ENCODE measurements at places on chromosomes 2 and 18.

- DNase-seq = no peak
These were observed 146.4 kb downstream of the DAW1 start for GRCh38 chr2:228017784-228018183.

GRCh38 chr2:125581557-125581956 lies 1074.4 kb upstream of the GYPC start:
- DNase-seq = no peak

DNA sequence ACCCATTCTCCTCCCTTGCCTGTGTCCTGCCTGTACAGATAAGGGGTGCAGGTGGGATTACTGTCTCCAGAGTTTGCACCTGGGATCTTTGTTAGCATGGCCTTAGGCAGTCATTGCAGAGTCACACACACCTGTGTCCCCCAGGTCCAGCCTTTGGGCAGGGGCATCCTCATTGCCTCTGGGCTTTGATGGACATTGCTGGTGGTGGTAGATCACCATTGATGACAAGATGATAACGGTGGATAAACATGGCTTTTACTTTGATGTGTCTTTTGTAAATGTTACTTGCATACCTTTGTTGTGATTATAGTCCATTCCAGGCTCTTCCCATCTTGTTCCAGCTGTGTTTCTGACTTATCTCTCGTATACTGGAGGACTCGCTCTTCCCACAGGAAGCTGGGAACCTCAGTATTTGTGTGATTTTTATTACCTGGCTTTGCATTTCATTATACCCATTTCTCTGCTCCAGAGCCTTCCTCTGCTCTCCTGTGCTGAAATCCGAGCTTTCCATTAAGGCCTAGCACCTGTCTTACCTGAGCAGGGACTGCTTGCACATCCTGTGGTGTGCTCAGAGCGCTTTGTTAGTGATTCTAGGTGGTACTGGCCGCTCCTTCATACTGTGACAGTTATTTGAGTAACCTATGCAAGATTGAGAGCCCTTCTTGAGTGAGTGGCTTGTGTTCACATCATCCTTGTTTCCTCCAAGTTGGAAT lies 79.2 kb downstream of the PTPRM start:
- DNase-seq = no peak

- no peak for DNase-seq
These were observed 157.2 kb downstream of the MIB1 start for GRCh38 chr18:21897811-21898210.

DNA sequence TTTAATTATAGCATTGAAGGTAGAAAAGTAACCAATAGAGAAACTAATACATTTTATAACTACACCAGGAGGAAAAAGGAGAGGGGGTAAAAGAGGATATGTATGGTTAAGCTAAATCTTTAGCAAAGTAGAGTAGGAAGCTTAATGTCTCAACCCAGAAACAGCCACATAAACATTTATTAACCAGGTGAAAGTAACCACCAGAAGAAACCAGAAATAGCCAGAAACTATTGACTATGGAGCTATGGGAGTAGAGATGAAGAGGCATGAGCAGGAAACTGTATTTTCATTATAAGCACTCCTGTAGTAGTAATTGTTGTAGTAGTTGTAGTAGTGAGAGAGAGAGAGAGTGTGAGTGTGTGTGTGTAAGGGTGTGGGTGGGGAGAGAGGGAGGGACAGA lies 617.5 kb upstream of the CHAC2 start:
- DNase-seq = no peak

GRCh38 chr2:71082402-71083252 lies 14.2 kb downstream of the NAGK start:
- DNase-seq = no peak

- DNase-seq = no peak
These were observed 59.2 kb upstream of the KLF7 start for GRCh38 chr2:207224791-207225482.

DNA sequence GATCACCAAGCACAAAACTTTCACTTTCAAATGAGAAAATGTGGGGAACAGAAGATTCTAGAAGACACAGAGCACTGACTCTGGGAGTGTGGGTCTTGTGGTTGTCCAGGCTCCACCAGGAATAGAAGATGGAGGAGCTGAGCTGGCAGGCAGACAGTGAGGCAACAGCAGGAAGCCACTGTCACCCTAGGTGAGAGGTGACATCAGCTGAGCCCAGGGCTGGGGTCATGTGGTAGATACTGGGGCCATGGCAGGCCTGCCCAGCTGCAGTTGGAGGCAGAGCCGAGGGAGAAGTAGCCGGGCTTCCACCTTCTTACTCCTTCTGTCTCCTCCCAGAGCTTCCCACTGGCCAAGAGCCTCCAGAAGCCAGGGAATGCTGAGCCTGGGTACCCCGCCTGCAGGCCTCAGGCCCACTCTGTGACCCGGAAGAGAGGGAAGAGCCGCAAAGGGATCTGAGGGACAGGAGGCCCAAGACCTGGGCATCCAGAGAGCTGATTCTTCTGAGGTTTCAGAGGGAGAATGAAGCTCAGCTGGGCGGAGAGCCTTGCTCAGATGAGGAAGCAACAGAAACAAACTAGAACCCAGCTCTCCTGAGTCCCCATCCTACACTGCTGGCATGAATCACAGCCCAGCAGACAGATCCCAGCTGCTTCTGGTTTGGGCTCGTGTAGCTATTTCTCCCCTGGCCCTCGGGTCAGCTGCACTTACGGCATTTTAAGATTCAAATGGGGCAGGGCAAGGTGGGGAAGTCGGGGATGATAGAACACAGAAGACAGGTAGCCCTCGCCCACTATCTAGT lies 39.8 kb upstream of the ASAP2 start:
- no peak for DNase-seq

GRCh38 chr2:105248316-105249070 lies 7.0 kb downstream of the GPR45 start:
- DNase-seq = no peak

- no peak for DNase-seq
These were observed 244.8 kb downstream of the TWIST2 start for GRCh38 chr2:239092571-239093294.

- no peak for DNase-seq
These were observed 178.0 kb downstream of the SH3BP4 start for GRCh38 chr2:235129850-235130249.

GRCh38 chr2:146523196-146523595 lies 1321.6 kb upstream of the ACVR2A start:
- no peak for DNase-seq

DNA sequence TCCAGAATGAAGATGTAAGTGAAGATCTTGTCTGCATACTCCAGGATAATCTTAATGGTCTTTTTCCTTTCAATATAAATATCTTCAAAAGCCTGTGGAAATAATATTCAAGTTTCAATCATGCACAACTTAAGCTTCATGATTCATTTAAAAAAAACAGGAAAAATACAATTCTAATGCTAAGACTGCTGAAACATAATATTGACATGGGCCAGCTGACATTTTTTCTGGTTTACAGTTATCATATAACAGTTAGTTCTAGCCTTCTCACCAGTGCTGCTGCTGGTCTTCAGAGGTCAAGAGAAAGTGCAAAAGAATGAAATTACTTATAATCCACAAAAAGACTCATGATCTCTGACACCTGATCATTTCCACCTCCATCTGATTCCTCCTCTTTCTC lies 110.4 kb upstream of the SCN1A start:
- no peak for DNase-seq

- DNase-seq = no peak
These were observed 61.3 kb downstream of the TSN start for GRCh38 chr2:121816797-121817196.

GRCh38 chr2:203240491-203240890 lies 1.7 kb downstream of the CYP20A1 start:
- no peak for DNase-seq

- DNase-seq = no peak
These were observed 19.3 kb downstream of the ZAP70 start for GRCh38 chr2:97732436-97733340.

DNA sequence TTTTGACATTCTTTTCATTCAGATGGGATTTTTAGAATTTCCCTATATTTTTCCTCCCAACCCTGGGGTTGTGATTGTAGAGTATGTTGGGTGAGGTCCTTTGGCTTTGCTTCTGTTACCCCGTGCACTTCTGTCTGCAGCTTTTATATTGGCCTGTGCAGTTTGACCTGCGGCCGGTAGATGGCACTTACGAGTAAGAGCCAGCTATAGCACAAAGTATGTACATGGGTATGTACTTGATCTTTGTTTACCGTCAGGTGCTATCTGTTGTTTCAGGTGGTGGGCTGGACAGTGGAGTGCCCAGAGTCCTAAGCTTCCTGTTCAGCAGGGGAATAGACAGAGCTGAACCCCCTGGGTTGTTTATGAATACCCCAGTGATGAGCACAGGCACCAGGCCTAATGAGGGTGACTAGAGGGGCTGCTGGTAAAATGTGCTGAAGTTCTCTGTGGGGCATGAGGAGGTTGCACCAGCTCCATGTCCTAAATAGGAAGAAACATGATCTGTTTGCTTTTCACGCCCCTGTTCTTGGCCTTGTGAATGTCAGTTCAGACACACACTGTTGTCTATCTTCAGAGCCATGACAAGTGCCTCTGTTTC lies 58.9 kb upstream of the THUMPD2 start:
- no peak for DNase-seq

DNA sequence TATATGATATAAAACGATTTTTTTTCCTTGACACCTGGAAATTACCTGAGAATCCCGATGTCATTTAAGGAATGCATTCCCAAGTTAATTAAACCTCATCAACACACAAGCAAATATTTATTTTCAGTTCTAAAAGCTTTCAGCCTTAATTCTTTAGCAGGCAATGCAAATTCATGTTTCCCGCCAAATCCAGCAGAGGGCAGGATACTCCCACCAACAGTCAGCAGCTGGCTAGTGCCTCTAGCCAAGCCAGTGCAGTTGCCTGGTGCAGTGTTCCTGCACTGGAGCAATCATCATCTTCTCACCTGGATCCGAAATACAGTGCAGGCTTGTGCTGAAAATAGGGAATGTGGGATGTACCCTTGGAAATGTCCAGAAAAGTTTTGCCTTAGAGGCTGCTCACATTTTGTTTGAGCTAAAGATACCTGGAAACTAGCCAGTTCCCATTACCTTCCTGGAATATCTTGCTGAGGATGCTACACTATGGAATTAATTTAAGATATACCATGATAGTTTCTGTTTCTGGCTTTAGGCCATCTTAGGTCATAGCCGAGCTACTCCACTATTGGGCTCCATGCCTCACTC lies 48.4 kb upstream of the CYTIP start:
- peak; percentile 72 for DNase-seq

- DNase-seq = no peak
These were observed 19.1 kb downstream of the CTLA4 start for GRCh38 chr2:203886661-203887151.

- no peak for DNase-seq
These were observed 328.9 kb downstream of the TDRD15 start for GRCh38 chr2:21452678-21453077.

DNA sequence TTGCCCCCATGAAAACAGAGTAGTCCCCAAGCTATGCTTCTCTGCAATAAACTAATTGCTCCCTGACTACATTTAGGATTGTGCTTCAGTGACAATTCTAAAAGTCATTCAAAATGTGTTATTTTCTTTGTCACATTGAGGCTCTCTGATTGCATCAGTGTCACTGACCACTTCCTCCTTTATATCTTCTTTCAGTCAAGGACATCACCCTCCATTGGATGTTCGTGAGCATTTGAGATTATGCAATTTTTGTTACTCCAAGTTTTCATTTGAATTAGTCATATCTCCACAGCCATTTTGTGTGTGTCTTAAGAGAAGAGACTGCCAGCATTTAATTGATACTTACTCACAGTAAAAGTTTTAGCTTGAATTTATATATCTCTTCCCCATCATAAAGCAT lies 780.8 kb upstream of the GCFC2 start:
- no peak for DNase-seq

- DNase-seq = no peak
These were observed 178.9 kb downstream of the LNPK start for GRCh38 chr2:175823002-175823706.

- no peak for DNase-seq
These were observed 22.6 kb upstream of the RNF125 start for GRCh38 chr18:31996007-31996406.

DNA sequence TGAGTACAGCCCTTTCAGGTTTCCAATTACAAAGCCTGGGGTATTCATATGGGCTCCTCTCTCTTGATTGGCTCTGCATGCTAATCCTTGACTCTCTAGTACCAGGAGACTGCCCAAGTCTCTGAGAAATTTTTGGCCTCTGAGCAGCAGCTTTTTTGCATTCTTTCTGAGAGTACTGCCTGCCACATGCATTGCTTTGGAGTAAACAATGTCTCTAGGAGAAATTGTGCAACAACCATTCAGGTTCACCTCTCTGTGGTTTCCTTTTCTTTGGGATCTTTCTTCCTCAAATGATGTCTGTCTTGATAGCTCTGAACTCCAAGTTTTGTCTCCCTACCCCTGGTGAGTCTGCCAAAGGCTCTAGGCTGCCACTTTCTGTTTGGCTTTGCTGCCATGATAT lies 115.8 kb upstream of the SETBP1 start:
- DNase-seq = no peak

- DNase-seq = no peak
These were observed 178.5 kb downstream of the HDAC4 start for GRCh38 chr2:239222312-239222660.

- DNase-seq = no peak
These were observed 58.6 kb downstream of the POMC start for GRCh38 chr2:25109822-25110221.

DNA sequence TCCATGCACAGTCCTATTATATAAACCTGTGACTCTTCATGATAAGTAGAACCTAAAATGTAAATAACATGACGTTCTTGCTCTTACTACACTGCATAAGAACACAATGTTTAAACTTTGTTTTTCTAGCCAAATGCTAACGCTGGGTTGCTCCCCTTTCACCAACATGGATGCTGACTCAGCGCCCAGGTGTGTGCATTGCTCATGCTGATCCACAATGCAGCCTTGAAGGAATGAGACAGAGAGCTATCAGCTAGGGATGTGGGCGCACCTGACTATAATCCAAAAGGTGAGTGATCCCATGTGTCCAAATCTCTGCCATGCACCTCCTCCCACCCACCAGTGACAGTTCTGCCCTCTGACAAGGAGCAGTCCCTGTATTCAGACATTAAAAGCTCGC lies 235.0 kb downstream of the IRS1 start:
- no peak for DNase-seq

DNA sequence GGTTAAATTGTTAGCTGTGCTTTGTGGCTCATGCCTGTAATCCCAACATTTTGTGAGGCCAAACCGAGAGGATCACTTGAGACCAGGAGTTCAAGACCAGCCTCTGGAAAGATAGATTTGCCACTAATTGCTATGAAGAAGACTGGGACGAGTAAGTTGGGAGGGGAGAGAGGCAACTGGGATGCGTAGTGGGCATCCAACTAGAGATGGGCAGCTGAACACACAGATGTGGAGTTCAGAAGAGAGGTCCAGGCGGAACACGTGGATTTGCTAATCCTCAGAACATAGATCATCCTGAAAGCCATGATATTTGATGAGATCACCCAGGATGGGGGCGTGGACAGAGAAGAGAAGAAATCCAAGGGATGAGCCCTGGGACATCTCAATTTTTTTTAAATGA lies 48.7 kb downstream of the CYP26B1 start:
- no peak for DNase-seq

- DNase-seq = no peak
These were observed 4.1 kb downstream of the NEDD4L start for GRCh38 chr18:58048081-58048642.

- DNase-seq = no peak
These were observed 191.0 kb downstream of the HDAC4 start for GRCh38 chr2:239209783-239210182.

- DNase-seq = no peak
These were observed 387.7 kb downstream of the RND3 start for GRCh38 chr2:150099805-150100204.

Data from CD4-positive, alpha-beta T cell treated with Interferon gamma for 1 hour (primary cell).